ENCODE measurements at places on chromosomes 2 and 18.

GRCh38 chr2:129069875-129070594 is 751.4 kb upstream of the HS6ST1 start:
- no peak for DNase-seq

DNA sequence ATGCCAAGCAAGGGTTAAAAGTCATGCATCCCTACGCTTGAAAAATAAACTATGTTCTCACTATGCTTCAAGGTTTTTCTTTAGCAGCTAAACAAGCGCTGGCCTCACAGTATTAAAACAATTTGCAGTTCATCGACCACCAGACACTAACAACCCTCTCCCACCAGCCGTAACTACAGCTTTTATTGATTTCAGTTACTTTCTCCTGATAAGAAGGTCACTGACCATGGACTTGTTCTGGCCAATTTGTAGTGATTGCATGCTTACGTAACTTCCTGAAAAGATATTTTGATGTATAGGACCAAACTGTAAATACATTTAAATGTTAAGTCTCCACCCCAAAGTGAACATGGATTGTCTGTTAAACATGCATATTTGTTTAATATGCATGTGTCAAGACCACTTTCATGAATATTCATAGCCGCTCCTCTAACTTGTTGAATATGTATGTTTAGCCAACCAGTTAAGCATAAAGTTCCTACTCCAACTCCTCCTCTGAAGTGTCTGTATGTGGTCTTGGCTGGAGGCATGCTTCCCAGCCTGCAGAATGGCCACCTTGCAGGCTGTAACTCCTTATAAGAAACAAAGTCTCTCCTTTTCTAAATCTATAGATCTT is 1.7 kb upstream of the THOC1 start:
- no peak for DNase-seq

DNA sequence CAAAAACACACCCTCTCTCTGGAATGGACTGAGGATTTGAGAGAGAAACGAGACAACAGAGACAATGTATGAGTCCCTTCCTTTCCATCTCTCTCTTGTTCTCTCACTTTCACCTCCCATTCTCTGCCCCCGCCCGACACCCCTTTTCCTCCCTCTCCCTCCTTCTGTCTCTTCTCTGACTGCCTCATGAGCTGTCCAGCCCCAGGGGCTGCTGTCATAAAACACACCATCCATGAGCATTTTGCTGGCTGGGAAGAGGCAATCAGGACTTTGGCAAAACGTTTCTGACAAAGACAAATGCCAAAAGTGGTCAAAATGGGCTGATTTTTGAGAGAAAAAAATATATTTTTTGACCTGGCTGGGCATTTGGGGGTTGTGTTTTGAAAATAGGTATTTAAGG is 377.2 kb downstream of the EN1 start:
- no peak for DNase-seq

GRCh38 chr2:203578759-203579643 is 43.9 kb upstream of the RAPH1 start:
- DNase-seq: no peak

DNA sequence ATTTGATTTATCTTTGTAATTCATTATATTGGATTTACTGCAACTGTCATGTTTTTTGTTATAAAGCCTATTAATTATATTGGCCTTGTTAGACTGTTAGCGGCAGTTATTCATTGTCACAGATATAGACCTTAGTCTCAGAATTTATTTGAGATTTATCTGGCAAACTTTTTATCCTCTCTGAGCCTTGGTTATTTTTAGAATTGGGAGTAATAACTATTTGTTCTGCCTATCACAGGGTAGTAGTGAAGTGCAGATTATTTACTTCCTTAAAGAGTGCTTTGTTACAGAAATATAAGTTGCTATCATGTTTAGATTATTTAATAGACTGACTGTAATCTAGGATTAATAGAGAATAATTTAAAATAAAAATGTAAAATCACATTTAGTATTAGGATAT is 41.9 kb downstream of the AGPS start:
- no peak for DNase-seq

DNA sequence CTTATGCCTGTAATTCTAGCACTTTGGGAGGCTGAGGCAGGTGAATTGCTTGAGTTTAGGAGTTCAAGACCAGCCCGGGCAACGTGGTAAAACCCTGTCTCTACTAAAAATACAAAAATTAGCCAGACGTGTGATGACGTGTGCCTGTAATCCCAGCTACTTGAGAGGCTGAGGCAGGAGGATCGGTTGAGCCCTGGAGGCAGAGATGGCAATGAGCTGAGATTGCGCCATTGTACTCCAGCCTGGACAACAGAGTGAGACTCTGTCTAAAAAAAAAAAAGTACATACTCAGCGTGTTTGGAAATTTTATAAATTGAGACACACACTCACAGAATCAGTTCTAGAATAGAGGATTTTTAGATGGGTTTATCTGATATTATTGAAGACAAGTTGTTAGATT is 17.1 kb upstream of the GIGYF2 start:
- DNase-seq: no peak

DNA sequence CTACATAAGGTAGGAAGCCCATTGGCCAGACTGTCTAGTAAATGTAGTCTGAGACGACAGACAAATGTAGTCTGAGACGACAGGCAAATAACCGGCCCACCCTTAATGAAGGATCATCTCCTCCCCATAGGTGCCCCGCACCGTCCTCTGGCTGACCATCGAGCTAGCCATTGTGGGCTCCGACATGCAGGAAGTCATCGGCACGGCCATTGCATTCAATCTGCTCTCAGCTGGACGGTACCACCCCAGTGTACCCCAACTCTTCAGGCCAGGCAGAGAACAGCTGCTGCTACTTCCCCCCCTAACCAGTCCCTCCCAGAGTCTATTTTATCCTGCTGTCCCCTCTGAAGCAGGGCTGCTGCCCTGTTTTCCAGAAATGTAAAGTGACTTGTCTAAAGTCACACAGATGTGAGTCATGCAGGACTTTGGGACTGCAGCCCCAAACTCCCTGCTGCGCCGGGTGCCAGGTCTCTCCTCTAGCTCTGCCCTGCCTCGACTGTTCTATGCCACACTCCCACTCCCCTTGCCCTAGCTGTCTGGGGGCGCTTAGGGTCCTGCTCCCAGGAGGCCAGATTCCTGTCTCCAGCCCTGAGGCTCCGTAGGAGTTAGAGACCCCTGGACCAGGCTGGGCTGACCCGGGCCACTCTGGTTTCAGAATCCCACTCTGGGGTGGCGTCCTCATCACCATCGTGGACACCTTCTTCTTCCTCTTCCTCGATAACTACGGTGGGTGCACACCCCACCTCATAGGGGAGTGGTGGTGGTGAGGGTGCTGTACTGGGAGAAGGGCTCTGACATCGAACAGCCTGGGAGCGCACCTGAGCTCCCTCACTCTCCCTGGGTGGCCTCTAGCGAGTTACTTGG is 4.7 kb downstream of the SLC11A1 start:
- no peak for DNase-seq

DNA sequence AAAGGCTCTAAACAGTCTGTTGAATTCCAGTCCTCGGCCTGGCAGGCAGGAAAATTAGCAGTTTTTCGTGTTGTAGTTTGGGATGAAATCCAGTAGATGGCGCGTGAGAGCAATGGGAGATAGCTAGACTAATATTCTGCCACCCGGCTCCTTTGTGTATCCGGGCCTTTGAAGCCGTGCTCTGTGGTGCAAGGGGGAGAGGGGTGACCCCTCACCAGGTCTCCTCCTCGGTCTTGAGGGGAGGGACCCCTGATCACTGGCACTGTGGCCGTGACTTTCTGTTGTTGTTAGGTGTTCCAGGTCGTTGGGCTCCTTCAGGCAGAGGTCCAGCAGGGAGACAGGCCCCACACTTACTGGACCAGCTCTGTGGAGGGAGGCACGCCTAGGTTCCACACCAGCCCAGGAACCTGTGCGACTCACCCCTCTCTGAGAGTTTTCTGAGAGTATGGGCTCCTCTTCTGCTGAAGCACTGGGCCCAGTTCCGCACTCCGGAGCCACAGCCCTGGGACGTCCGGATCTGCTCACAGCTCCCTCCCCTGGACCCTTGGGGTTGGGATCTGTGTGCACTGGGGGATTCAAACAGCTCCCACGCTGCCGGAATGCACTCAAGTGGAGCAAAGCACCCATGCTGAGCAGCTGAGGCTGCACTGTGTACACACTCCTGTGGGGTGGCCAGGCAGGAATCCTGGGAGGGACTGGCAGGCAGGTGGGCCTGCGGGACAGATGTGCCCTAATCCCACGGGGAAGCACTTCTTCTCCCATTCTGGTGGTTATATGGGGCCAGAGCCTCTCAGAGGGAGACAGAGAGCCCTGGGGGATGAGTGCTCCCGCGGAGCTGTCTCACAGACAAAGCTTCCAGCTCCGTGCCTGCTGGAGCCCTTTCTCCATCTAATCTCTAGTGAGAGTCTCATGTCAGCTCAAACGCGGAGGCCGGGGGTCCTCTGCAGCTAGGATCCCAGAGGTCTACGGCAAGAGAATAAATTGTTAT is 8.8 kb downstream of the GKN2 start:
- peak; percentile 25 for DNase-seq

DNA sequence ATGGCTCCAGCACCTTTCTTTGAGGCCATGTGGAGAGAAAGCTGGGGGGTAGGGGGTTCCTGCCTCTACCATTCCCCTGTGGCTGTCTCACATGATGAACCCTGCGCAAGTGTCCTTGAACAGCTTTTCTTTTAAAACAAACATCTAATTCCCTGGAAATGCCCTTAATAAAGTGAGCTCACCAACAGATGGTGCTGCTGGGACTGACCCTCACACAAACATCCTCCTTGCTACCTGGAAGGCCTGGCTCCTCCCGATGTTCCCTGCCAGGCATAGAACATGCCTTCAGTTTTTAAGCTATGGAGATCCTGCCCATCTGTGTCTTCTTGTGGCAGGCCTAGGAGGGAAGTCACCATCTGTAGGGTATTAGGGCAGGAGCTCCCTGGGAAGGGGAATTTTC is 60.7 kb upstream of the GATA6 start:
- no peak for DNase-seq

- no peak for DNase-seq
Measured at GRCh38 chr2:201235860-201236811, 24.2 kb upstream of the CASP8 start.

GRCh38 chr2:225995796-225996461 is 596.4 kb downstream of the NYAP2 start:
- no peak for DNase-seq

GRCh38 chr18:76874642-76875389 is 52.5 kb downstream of the ZNF236 start:
- no peak for DNase-seq

- peak; percentile 6 for DNase-seq
Measured at GRCh38 chr2:196453613-196454047, 185.9 kb upstream of the CCDC150 start.

DNA sequence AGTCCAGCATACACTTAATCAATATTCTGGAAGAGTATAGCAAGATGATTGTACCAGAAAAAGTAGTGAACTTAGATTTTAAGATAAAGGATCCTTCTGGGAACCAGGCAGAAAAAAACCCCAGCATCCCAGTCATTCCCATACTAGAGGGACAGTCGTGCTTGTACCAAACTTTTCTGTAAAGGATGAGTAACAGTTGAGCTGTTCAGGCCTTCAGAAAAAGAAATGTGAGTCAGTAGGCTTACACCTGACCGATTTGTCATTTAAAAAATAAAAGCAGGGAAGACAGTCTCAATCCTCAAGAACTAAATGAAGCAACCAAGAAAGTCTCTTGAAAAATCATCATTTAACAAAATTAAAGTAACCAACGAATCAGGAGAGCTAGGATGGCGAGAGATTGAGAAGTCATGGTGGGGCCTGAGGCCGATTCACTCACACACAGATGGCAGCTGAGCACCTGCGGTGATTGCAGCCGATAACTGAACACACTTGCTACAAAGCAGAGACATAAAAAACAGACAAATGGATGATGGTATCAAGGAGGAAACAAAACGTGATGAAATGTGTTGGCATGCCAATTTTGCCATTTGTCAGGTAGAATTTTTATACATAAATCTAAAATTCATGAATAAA is 170.0 kb upstream of the ALKAL2 start:
- DNase-seq: no peak

DNA sequence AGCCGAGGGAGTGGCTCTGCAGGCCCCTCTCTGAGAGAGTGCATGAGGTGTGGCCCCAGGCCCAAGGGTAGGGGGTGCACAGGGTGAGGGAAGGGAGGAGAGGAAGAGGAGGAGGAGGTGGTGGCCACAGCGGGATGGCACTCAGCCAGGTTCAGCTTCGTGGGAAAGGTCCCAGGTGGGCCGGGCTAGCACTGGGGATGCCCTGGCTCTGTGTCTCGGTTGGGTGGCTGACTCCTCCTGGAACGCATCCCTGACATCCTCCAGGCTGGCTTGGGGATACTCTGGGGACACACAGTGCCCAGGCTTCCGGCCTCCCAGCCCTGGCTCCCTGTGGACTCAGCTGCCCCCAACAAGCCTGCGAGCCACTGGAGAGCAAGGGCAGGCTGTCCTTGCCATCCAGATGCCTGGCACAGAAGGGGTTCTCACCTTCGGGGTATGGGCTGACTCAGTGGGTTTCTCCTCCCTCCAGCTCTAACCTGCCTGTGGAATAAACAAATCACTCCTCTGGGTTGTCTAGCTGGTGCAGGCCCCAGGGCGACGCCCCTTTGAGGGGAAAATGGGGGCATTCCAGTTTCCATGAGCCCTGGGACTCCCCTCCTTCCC is 582 bp upstream of the ZAP70 start:
- DNase-seq: no peak

GRCh38 chr2:197453914-197454398 is 604 bp downstream of the COQ10B start:
- DNase-seq: no peak

DNA sequence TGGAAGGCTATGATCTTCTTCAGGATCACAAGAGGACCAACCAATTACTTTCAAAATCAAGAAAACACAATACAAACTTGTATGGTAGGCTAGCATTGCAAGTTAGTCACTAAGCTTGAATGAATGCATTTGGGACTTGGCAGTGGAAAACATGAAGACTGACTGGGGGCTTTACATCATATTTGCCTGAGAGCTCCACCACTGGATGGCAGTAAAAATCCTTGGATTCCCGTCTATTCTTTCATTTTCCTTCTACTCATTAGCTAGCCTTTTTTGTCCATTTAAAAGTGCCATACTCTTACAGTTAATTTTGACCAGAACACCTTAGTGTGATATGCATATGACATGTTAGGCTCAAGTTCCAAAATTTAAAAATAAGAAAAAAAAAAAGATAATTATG is 63.5 kb upstream of the RASGRP3 start:
- DNase-seq: no peak

DNA sequence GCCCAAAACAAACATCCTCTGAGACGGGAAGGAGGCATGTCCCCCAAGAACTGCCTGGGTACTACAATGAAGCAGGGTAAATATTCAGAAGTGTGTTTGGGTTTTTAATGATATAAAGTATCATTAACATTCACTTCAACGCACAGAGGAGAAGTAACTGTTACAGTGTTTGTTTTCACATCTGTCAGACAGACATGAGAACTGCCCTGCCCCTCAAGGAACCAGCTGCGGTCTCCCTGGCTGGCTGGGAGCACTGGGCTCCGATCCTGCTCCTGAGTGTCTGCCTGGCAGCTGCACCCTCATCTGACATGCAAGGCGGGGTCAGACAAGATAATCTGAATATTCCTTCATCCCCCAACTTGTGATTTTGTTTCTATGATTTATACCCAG is 75.6 kb downstream of the MBP start:
- DNase-seq: no peak
